MG63 (cell line): ENCODE measurements at places on chromosomes 11 and 22. TPM values are rescaled to one million over a fixed set of nuclear protein-coding genes. Genes with fewer than 3 reads are reported as not detected.

The MOGAT2 gene
- not detected in 2 replicates for total RNA-seq

DNA sequence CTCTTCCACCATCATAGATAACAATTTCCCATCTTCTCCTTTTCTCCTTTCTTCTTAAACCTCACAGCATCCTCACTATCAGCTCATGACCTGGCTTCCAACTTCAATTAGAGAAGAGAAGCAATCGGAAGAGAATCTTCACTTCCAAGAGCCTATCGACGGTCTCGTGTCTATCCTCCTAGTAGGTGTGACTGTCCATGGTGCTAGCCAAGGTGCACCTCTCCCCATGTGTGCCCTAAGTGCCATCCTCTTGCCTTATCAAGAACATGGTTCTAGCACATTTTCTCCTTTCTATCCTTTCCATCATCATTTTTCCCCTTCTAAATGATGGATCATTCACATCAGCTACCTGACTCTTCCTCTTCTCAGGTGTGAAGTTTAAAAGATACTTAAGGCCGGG, 5.1 kb upstream of the CUL5 start:
- no peak for DNase-seq

The NNMT gene
- total RNA-seq: 377 and 715 TPM in 2 replicates

- DNase-seq: peak; percentile 76
Measured at GRCh38 chr22:42683578-42684283, 34.5 kb upstream of the CYB5R3 start.

- DNase-seq: no peak
Measured at GRCh38 chr11:119863851-119864601, 135.0 kb upstream of the NECTIN1 start.

- peak; percentile 70 for DNase-seq
Measured at GRCh38 chr22:31347251-31348008, 1.3 kb upstream of the PATZ1 start.

GRCh38 chr11:35308157-35308556, 111.2 kb downstream of the SLC1A2 start:
- DNase-seq: no peak

The SHISAL1 gene
- total RNA-seq: 37.9 and 49.6 TPM in 2 replicates

The MUC5B gene
- total RNA-seq: not detected in 2 replicates

GRCh38 chr11:45097721-45098493, 48.5 kb upstream of the PRDM11 start:
- peak; percentile 80 for DNase-seq

The DMC1 gene
- 0.26 TPM in 1 of 2 replicates, not detected in the other for total RNA-seq

DNA sequence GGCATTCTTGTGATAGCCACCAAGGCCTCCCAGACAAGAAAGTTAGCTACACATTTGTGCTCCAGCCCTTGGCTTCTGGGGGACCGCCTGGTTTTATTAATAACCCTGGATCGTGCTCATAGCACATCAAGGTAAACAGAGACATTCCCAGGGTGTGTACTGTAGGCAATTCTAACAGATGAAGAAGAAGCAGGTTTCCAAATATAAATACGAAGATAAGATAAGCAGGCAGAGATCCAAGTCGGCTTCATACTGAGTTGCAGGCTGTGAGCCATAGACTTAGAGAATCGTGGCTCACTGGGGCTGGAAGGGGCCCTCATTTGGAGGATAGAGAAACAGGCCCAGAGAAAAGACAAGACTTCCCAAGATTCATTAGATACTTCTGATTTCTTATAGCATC, 131.4 kb downstream of the TENM4 start:
- no peak for DNase-seq

The TSPAN32 gene
- total RNA-seq: 4.3 and 6.0 TPM in 2 replicates

GRCh38 chr22:19065298-19065859, 56.8 kb downstream of the DGCR2 start:
- no peak for DNase-seq

DNA sequence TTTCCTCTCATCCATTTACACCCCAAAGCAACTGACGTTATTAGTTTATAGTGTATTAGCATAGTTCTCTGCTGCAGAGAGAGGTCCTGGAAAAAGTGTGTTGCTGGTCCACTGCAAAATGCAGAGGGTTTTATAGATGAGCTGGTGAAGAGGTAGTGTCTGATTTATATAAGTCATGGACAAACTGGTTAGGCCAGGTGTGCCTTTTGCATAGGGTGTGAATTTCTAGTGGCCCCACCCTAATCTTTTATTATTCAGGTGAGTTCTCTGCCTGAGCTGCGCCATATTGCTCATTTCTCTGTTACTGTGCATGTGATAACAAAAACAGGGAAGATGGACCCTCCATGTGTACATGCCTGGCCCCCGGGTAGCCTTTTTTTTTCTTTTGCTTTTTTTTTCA, 43.1 kb upstream of the TRIM77 start:
- DNase-seq: no peak

- DNase-seq: no peak
Measured at GRCh38 chr11:33608386-33608785, 92.2 kb downstream of the C11orf91 start.

GRCh38 chr11:795634-796564, 2.2 kb downstream of the SLC25A22 start:
- peak; percentile 94 for DNase-seq

The MYOD1 gene
- total RNA-seq: not detected in 2 replicates

DNA sequence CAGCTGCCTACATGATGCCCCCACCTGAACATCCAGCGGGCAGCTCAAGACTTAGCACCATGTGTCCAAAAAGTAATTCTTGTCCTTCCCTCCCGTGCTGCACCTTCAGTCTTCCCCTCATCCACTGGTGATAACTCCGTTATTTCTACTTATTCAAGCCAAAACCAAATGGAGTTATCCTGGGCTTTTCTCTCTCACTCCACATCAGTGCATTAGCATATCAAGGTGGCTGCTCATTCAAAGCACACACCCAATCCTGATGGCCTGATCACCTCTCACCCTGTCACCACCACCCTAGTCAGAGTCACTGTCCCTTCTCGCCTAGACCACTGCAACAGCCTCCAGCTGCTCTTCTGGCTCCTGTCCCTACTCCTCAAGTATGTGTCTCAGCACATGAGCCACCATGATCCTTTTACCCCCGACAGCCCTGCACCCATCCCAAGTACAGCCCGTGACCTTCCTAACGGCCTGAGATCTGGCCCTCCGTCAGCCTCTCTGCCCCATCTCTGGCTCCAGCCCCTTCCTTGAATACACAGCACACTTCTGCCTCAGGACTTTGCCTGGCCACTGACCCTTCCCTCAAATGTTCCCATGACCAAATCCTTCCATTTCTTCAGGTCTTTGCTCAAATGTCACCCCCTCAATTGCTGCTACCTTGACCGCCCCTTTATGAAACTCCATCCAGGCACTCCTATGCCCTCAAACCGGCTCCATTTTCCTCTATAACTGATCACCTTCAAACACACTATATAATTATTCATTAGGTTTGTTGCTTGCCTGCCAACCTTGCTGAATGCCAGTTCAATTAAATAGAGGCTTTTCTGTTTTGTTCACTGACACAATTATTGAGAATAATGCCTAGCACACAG, 19.7 kb upstream of the SLC25A1 start:
- DNase-seq: no peak

DNA sequence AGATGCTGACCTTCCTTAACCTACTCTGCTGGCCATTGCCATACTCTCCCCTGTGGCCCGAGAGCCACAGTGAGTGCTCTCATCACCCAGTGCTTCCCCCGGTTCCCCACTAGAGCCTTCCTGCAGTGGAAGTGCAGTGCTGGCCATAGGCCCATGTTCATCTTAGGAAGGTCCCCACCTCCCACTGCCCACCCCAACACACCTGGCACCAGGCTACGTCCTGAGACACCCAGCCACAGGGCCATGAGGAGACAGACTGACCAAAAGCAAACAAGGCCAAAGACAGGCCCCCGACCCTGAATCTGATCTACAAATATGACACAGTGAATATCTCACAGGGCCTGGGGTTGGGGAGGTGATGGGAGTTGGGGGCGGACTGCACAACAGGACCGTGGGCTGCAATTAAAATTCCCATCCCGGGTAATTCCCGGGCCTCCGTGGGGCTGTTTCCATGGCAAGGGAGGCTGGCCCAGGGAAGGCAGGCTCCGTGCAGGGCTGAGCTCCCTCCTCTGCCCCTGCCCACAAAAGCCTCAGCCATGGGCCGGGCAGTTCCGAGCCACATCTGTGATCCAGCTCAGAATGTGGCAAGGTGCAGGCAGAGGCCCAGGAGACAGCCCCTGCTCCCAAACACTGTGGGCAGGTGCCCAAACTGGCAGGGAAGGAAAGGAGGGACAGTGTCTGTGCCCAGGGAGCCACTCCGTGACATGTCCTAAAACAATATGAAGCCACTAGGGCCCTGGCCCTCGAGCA, 5.1 kb upstream of the CHST1 start:
- DNase-seq: no peak

The HMOX1 gene
- 36.1 and 66.9 TPM in 2 replicates for total RNA-seq

DNA sequence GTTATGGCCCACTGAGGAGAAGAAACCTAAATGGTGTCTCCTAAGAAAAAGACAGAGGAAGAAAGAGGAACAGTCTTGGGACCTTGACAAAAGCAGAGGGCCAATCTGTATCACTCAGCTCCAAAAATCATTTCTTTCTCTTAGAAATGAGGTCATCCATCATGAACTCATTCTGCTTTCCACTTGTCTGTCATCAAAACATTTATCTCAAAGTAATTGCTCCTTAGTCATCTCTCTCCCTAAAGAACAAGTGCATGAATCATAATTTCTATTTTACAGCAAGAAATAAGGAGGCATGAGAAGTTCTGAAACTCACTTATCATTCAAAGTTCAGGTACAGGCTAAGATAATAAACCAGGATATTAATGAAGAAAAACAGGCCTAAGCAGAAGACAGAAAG, 375.6 kb downstream of the KCNA4 start:
- DNase-seq: no peak

The TOMM22 gene
- 110 and 257 TPM in 2 replicates for total RNA-seq

DNA sequence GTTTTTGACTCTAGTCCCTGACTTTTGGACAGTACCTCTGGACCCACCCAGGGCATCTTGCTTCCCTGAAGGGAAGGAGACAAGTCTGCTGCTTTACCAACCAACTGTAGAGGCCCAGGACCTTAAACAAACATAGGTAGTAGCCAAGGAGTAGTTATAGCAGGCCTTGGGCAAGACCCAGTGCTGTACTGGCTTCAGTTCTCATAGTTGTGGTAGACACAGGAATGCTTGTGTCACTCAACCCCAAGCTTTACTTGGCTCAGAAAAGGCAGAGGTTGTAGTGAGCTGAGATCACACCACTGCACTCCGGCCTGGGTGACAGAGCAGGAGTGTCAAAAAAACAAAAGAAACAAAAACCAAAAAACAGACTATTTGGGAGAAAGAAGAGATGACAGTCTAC, 21.3 kb upstream of the OR52M1 start:
- no peak for DNase-seq

GRCh38 chr11:131656179-131656838, 285.9 kb downstream of the NTM start:
- DNase-seq: no peak
